ENCODE measurements at places on chromosomes 3 and 15.

- DNase-seq: no peak
Measured at GRCh38 chr3:83734656-83735055, 1224.1 kb upstream of the CADM2 start.

GRCh38 chr3:190265796-190266195 lies 56.5 kb downstream of the CLDN1 start:
- no peak for DNase-seq

- no peak for DNase-seq
Measured at GRCh38 chr3:184662187-184662586, 49.7 kb downstream of the MAGEF1 start.

GRCh38 chr15:72850833-72851232 lies 67.3 kb upstream of the ADPGK start:
- no peak for DNase-seq
